Activated CD4-positive, CD25-positive, alpha-beta regulatory T cell (primary cell): ENCODE measurements at places on chromosomes 13 and 19.

- no peak for DNase-seq
Measured at GRCh38 chr19:19155495-19156219, 14.4 kb downstream of the MEF2B start.

- DNase-seq: no peak
Measured at GRCh38 chr13:25899464-25899863, 152.4 kb downstream of the SHISA2 start.

GRCh38 chr19:633786-634639, 676 bp upstream of the POLRMT start:
- no peak for DNase-seq

GRCh38 chr13:99085808-99086266, 108.0 kb upstream of the DOCK9 start:
- DNase-seq: no peak

DNA sequence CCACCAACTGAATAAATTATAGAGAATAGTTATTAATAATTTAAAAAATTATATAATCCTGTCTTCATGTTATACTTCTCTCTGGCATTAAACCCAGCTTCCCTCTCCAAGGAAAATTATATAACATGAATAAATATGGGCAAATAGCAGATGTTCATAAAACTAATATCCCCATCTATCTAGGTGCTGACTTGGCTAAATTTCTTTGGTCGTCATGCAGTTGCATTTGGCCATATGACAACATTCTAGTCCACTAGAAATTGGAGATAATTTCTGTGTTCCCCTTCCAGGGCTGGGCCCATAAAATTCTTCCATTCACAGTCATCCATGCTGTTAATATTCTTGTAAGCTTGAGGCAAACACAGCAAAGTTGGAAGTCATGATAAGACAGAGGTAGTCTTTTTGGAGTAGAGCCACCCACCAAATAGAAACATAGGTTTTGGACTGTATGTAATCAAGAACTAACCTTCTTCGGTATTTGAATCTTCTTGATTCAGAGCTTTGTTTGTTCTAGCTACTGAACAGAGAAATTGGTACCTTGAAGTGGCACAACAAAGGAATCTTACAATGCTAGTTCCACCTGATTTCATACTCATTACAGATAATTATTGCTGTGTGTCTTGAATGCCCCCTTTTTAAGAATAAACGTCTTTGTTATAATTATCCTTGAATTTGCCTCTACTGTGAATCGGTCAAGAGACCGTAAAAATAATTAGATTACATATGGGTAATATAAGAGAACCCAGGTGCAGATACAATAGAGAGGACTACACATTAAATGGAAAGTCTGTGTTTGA, 678.5 kb upstream of the PCDH20 start:
- DNase-seq: no peak

DNA sequence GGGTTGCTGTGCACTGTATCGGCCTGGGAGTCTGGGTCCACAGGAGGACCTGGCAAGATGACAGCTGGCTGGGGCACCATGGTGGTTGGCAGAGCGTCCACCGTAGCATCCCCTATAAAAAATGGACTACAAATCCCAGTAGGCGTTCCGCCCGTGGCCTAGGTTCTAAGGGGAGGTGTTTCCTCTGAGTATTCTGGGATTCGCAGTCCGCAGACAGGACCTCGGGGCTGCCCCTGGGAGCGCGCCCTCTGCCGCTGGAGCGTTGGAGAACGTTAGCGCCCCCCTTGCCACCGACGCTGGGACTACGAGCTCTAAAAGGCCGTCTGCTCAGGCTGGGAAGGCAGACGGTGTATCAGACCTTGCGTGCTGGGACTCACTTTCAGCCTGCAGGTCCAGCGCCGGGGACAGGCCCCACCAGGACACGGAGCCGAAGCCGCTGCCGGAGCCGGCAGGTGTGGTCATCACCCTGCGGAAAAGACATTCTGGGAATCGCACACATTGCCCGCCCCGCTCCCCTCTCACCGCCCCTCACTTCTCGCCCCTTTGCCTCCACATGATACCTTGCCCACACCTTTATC, 372 bp downstream of the DNAAF3 start:
- DNase-seq: no peak

GRCh38 chr19:14826006-14826405, 9.0 kb downstream of the OR7A5 start:
- DNase-seq: no peak

- no peak for DNase-seq
Measured at GRCh38 chr13:105089858-105090643, 1445.4 kb downstream of the EFNB2 start.

GRCh38 chr19:5933391-5934068, 19.5 kb downstream of the CAPS start:
- DNase-seq: no peak

DNA sequence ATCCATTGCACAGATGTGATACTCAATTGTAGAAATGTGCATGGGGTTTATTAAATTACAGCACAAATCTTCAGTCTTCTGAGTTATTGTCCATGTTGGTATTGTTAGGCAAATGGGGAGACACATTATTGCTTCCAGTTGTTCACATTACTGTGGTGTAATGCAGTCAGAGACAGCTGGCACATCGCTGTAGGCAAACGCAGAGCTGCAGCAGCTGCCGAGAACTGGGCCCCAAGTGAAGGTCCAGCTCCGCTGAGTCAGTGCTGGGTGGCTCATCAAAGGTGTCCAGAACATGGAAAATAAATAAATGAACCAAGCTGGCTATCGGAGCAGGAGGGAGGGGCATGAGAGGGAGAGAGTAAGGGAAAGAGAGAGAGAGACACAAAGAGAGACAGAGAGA, 299.1 kb upstream of the OBI1 start:
- DNase-seq: no peak

DNA sequence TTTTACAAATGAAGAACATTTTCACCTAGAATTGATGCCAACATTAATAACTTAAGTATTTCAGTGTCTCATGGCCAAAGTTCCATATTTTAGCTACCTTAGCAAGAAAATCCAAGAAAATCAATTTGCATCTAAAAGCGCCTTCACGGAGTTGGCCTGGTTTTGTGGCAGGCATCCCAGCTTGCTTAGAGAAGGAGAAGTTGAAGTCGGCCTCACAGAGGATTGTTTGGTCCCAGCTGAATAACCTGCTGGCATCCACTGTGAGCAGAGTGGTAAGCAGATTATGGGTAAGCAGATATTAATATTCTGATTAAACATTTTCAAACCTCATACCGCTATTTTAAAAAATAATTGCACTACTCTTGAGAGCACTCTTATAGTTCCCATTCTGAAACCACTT, 62.3 kb upstream of the STARD13 start:
- no peak for DNase-seq

GRCh38 chr13:36753176-36753575, 65.8 kb upstream of the RFXAP start:
- no peak for DNase-seq

GRCh38 chr19:35718345-35719041, 690 bp downstream of the KMT2B start:
- peak; percentile 44 for DNase-seq

- no peak for DNase-seq
Measured at GRCh38 chr13:113849546-113849945, 14.3 kb downstream of the GAS6 start.

GRCh38 chr13:30103161-30103840, 204.1 kb downstream of the KATNAL1 start:
- DNase-seq: no peak

DNA sequence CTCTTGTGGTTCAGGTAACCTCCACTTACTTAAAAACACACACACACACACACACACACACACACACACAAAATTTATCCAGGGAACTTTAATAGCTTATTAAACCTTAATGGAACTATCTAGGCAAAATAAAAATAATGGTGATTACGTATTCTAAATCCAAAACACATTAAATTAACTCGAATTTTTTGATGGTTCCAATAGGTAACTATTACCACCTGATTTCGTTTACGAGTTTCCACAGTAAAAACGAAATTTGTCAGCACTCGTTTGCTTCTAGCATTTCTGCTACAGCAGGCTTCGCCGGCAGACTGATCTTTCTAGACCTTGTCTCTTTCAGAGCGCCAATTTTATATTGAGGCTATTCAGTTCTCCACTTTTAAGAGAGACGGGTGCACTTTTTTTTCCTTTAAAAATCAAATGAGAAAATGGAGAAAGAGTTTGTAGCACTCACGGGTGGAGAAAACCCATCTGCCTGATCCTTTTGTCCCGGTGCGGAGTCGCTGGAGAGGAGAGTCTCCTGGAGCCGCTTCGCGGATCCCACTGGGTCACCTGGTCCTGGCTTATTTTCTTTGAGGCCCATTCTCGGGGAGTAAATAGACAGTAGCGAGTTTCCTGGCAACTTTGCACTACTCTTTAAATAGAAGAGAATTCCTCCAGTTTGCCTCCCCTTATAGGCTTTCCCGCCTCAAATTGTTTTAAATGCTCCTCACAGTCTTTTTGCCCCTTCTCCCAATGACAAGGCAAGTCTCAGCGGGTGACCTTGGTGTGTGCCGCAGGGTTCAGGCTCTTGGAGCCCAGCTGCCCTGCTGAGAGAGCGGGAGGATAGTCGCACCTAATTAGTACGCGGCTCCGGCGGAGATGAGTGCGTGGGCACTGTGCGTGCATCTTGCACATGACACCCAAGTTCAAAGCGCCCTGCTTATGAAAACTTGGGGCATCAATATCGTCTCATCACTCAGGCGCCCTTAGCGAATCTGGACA, 117.0 kb downstream of the KCNRG start:
- no peak for DNase-seq

GRCh38 chr19:11563532-11563931, 4.5 kb upstream of the ELOF1 start:
- DNase-seq: no peak

GRCh38 chr13:112451512-112452379, 75.6 kb downstream of the SPACA7 start:
- no peak for DNase-seq

GRCh38 chr13:49256841-49257240, 9.1 kb downstream of the CDADC1 start:
- DNase-seq: no peak

GRCh38 chr13:95607366-95607765, 37.1 kb downstream of the DZIP1 start:
- no peak for DNase-seq

DNA sequence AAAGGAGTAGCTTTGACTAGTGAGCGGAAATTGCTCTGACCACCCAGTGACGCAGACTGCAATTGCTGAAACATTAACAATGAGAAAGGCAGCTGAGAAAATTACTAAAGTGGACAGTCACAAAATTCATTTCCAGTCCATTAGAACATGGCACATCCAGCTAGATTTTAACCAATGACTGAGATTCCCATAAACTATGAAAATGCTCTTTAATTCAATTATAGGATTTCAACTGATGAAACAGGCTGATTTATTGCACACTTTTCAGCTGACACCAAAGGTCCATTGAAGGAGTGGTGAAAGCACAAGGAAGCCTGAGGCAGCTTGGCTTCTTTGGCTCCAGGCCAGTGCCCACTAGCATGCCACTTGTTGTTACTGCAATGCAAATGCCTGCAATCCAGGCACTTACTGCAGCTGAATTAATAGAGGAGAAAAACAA, 933.4 kb downstream of the SLITRK6 start:
- no peak for DNase-seq

GRCh38 chr13:77548095-77548494, 12.6 kb downstream of the SCEL start:
- DNase-seq: no peak

GRCh38 chr13:74061926-74062595, 72.1 kb downstream of the KLF12 start:
- no peak for DNase-seq

DNA sequence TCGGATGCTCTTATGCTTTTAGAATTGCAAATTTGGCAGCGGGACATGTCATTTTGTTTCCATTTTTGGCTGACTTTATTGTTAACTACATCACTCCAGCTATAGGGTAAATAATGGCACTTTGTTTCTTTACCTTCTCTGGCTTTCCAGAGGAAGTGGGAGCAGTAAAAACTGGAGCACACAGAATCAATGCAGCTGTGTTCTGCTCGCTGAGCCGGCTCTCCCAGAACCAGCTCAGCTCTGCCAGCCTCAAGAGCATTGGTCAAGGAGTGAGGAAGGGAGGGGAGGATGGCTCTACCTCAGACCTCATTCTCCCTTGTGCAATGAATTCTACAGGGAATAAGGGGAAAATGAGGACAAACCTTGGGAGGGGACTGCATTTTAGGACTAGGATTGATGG, 50.5 kb upstream of the SPATA13 start:
- DNase-seq: no peak

GRCh38 chr19:11496391-11497163, 9.1 kb downstream of the ZNF653 start:
- DNase-seq: peak; percentile 43
